ENCODE measurements at places on chromosomes 6 and 20.
A peak's percentile ranks its signal among the peaks of the same experiment; 100 is the strongest.

GRCh38 chr6:160435935-160436334, 87.8 kb downstream of the SLC22A3 start:
- DNase-seq, result no peak

DNA sequence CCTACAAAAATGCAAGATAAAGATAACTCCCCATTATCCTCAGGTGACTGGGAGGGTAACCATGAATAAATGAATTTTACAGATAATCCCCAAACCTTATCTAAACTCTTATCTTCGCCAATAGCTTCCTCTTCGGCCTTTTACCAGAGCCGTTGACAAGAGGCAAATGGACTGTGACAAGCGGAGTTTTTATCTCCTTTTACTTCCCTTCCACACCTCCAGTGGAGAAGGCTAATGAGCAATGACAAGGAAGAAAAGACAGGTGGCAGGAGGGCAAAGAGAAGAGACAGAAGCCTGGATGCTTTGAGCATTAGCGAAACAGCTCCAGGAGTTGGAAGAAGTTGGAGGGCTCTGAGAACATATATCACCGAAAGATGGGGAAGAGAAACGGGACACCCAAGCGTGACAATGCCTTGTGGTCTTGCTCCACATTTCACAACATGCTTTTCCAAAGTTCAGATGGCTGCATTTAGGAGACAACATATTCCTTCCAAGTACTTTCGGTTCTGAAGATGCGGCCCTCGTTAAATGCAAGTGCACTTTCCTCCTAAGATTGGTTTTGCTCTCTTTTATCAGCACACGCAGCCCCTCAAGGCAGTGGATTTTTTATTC, 69.2 kb downstream of the PRDM1 start:
- DNase-seq, result no peak

GRCh38 chr6:1872649-1873131, 263.0 kb downstream of the FOXC1 start:
- no peak for DNase-seq

DNA sequence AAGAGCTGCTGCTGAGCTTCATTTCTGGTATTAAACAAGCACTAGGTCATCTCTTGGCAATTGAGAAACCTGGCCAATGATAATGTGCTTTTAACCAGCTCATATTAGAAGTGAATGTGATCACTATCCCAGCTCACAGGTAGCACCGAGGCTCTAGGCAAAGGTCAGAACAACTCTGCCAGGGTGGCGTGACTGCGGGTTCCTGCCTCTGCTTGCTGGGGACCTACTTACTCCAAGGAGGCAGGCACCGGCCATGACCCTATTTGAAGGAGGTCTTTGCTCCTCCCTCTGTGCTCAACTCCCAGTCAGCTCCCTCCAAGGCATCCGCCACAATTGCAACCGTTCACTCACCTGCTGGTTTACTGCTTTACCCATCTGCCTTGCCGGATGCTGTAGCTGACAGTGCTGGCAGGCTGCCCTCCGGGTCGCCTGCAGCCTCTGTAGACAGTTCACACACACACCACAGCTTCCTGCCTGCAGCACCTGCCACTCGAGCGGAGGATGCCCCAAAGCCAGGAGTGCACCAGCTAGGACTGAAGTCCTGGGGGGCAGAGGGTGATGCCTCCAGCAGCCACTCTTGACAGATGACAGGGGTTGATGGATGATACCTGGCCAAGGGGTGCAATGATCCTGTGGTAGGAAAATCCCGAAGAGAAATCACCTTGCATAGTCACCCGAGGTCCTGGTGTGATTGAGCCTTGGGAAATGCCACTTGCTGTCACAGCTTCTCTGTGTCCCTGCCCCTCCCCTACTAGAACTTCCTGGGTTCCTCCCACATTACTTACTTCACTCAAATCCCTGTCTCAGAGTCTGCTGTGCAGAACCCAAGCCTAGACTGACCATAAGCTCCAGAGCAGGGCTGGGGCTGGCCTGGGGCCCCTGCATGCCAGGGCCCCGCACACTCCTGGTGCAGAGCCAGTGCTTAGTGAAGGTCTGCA, 8.8 kb upstream of the VSX1 start:
- DNase-seq, result peak; percentile 52

DNA sequence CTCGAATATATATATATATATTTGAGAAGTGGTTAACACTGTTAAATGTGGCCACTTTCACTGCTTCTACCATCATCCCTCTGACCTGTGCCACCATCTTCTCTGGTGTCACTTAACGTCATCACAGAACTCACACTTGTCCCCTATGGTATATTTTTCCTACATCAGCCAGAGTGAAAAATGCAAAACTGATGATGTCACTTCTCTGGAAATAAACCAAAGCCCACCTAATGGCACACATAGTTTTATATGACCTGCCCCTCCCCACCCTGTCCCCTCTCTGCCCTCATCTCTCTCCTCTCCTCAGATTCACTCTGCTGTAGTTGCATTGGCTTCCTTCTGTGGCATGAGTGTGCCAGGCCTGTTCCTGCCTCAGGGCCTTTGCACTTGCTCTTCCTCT, 63.9 kb upstream of the IFNGR1 start:
- DNase-seq, result no peak

Measured in activated CD8-positive, alpha-beta memory T cell treated with anti-CD3 and anti-CD28 coated beads for 1 hour (primary cell).